Activated T-helper 2 cell treated with anti-CD3 and anti-CD28 coated beads, Interferon-gamma antibody, Interleukin-2, Interleukin-4, amounts not matched to agents 10 μg/mL and 5 μg/mL and 100 μg/mL, durations not matched to agents 14 hours and 24 hours and 36 hours (primary cell): ENCODE measurements at places on chromosomes 1 and 21. TPM values are rescaled to one million over a fixed set of nuclear protein-coding genes. Genes with fewer than 3 reads are reported as not detected.

The ADGRL4 gene
- not detected in 2 replicates for total RNA-seq

The CR1L gene
- total RNA-seq = not detected in 2 replicates

The S1PR1 gene
- 71.0 and 73.0 TPM in 2 replicates for total RNA-seq

The KRTAP21-2 gene
- total RNA-seq = not detected in 2 replicates

The GSTM3 gene
- 11.2 and 13.6 TPM in 2 replicates for total RNA-seq
